ENCODE measurements at places on chromosomes 11 and 22.
A peak's percentile ranks its signal among the peaks of the same experiment; 100 is the strongest.

GRCh38 chr11:31767685-31768084 is 43.4 kb downstream of the PAX6 start:
- DNase-seq: no peak

DNA sequence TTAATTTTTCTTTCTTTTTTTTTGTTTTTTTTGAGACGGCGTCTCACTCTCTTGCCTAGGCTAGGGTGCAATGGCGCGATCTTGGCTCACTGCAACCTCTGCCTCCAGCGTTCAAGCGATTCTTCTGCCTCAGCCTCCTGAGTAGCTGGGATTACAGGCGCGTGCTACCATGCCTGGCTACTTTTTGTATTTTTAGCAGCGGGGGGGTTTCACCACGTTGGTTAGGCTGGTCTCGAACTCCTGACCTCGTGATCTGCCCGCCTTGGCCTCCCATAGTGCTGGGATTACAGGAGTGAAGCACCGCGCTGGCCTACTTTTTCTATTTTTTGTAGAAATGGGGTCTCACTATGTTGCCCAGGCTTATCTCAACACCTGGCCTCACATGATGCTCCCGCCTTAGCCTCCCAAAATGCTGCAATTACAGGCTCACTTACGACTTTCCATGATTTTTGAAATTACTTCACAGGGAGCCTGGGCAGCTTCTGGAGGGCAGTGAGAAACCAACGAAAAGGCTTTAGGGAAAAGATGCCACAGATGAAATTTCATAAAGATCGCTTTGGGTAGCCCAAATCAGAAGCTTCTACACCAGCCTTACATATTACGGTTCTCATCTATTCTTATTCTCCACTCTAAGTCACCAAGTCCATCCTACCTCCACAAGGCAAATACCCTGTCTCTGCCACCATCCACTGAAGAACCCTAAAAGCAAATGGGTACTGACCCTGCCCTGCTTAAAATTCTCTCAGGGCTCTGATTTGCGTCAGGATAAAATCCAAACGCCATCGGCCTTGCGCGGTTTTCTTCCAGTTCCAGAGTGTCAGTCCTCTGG is 866 bp upstream of the RRM1 start:
- no peak for DNase-seq

GRCh38 chr22:42720263-42721044 is at the start of gene A4GALT:
TSS of gene A4GALT (minus strand) at chr22:42720870. CDS start at chr22:42693951, 26,919 bp downstream.
- no peak for DNase-seq

- no peak for DNase-seq
Measured at GRCh38 chr22:46133588-46133855, 16.8 kb upstream of the PPARA start.

DNA sequence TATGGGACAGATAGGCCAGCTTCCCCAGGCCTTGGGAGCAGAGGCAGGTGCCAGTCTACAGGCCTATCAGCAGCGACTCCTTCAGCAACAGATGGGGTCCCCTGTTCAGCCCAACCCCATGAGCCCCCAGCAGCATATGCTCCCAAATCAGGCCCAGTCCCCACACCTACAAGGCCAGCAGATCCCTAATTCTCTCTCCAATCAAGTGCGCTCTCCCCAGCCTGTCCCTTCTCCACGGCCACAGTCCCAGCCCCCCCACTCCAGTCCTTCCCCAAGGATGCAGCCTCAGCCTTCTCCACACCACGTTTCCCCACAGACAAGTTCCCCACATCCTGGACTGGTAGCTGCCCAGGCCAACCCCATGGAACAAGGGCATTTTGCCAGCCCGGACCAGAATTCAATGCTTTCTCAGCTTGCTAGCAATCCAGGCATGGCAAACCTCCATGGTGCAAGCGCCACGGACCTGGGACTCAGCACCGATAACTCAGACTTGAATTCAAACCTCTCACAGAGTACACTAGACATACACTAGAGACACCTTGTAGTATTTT is 26.6 kb upstream of the L3MBTL2 start:
- DNase-seq: peak; percentile 49

DNA sequence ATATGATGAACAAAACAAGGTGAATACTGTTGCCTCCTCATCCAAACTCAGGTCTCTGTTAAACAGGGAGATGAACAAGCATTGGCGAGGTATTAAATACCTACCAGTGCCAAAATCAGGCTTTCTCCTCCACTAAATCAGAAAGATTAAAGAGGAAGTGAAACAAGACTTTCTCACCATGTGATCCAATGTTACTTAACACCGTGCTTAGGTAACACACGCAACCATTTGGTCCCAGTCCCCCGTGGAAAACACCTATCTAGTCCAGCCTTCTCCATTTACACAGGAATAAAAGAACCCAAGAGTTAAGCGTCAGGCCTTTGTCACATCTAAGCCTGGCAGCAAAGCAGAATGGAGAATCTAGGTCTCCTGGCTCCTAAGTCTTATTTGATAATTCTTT is 34.5 kb downstream of the TENM4 start:
- no peak for DNase-seq

DNA sequence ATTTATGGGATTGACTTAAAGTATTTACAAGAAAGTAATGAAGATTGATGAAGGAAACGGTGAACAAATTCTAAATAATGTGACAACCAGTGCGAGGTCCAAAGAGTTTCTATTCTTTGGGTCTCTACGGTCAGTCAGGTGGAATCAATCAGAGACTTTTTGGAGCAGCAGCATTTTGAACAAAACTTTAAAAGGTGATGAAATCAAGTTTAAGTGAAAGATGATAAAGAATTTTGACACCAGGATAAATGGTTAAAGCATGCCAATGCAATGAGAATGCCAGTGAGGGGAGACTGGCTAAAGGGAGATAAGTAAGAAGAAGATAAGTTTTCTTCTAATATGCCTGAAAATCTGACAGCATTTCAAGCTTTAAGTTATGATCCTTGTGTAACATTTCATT is 67.9 kb downstream of the DCUN1D5 start:
- DNase-seq: no peak

GRCh38 chr11:19307498-19307897 is 66.8 kb upstream of the E2F8 start:
- no peak for DNase-seq

- no peak for DNase-seq
Measured at GRCh38 chr22:50526834-50527801, 1.7 kb upstream of the SCO2 start.

GRCh38 chr11:9385327-9385899 is 961 bp downstream of the IPO7 start:
- DNase-seq: no peak

DNA sequence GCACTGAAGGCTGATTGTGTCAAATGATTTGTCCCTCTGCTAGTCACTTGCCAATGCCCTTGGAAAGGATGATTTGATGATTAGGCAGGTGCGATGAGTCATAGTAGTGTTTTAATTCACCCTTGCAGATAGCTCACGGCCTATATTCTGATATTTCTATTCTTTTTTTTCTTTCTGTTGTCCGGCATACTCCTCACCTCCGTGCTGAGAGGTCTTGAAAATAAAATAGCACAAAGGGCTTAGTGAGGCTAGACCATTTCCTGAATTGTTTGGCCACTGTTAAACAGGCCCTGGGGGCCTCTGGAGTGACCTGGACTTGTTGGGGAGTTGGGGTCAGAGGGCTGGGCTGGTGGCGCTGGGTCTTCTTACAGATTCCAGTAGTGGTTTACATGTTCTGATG is 99.8 kb downstream of the ZBTB16 start:
- no peak for DNase-seq

- DNase-seq: no peak
Measured at GRCh38 chr11:87223816-87224215, 186.1 kb downstream of the TMEM135 start.

DNA sequence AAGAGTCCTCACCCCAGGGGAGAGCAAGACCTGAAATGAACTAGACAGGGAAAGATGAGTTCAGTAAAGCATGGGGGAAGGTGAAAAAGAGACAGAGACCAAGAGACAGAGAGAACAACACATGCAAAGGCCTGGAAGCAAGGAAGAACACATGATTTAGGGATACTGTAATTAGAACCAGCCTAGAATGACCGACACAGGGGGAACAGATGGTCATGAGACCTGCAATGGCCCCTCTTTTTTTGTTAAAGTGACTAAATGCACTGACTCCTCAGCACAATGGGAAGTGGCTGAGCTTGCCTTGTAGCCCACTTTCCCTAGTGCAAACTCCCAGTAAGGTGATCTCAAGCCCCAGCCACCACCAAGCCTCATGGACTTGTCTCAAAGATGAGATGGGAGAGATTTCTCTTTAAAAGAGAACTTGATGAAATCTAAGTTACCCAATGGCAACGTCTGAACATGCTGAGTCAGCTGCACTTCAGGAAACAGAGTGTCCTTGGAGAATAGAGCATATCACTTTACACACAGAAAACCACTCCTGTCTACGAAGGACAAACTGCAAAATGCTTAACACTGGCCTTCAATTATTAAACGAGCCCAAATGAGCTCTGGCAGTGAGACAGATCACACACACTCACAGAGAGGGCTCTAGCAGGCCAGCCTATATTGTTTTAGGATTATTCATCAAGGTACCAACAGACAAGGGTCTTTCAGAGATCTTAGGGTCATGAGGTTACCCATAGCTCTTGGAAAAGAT is 91.0 kb downstream of the SERGEF start:
- no peak for DNase-seq

- DNase-seq: no peak
Measured at GRCh38 chr22:50516891-50517290, 8.5 kb downstream of the SCO2 start.

GRCh38 chr11:116871248-116871647 is 33.8 kb upstream of the APOA1 start:
- no peak for DNase-seq

Data from hippocampal formation (tissue), 2 donors.